GM10248 (cell line): ENCODE measurements at places on chromosomes 2 and 18.

- no peak for DNase-seq
Measured at GRCh38 chr2:235744161-235744560, 250.3 kb downstream of the AGAP1 start.

DNA sequence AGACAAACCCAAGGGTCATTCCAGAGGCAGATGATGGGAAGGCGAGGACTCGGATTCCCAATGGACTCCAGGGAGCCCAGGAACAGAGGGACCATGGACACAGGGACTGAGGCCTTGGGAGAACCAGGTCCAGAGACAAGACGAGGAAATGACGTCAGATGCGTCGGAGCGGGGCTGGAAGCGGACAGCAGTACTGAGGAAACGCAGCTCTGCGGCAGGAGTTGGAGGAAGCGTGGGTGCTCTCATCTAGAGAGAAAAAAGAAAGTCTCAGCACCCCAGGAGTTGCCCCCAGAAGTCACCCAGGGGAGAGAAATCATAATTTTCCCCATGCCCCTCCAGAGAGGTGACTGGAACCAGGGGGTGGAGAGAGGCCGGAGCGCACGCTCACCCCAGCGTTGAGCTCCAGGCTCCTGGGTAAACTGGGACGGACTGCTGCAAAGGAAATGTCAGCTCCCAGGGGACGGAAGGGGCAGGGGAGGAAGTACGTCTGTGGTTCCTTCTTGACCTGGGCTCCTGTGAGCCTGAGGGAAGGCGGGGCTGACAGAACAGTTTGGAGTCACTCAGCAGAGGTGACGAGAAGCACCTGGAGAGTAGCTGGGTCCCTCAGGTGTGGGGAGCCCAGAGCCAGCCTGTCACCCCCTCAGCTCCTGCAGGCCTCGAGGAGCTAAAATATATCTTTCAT is 44.7 kb downstream of the CMPK2 start:
- DNase-seq, result no peak

DNA sequence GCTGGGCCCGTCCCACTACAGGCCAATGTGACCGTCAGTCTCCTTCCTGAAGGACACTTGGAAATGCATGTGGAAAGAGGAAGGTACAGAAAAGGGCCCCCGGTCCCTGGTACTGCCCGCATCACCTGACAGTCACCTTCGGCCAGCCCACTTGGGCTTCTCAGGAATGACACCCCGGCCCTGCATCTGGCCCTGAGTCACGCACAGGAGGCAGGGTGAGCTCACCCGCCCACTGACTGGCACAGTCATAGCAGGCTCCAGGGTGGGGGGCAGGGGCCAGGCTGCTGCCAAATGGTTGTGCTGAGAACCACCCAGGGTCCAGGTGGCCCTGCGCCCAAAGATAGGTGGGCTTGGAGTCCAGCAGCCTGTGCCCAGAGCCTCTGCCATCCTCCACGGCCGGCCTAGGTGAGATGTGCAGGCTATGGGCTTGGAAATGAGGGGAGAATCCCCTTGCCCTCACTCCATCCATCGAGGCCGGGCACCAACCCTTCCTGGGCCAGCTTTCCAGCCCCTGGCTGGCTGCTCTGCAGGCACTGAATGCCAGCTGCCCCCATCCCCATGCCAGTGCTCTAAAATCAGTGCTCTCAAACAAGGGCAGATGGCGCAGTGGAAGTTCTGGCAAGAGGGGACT is 14.1 kb downstream of the EMX1 start:
- DNase-seq, result no peak

GRCh38 chr2:108908713-108909070 is 80.3 kb downstream of the EDAR start:
- no peak for DNase-seq

DNA sequence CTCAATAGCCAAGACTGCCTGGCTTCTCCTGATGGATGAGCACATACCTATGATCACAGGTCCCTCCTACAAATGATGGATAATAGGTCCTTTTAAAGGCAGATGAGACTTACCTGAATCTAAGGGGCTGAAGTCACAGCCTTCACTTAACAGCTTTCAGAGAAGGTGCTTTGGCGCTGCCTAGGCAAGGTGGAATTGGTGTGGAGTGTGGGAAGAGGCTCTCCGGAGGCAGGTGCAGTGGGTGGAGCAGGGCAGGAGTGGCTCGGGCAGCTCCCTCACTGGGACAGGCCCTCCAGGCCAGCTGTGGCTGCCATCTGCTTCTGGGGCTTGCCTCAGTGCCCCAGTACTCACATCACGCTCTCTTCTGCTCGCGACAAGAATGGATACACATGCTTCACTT is 99.0 kb upstream of the TPO start:
- no peak for DNase-seq
